Stimulated activated CD8-positive, alpha-beta memory T cell treated with anti-CD3 and anti-CD28 coated beads, Interleukin-12 subunit alpha, Interleukin-12 subunit beta, amount 100 ng/mL, for 1 hour (primary cell): ENCODE measurements at places on chromosomes 3 and 15.

GRCh38 chr3:170049146-170050000, 11.6 kb downstream of the GPR160 start:
- DNase-seq: no peak

DNA sequence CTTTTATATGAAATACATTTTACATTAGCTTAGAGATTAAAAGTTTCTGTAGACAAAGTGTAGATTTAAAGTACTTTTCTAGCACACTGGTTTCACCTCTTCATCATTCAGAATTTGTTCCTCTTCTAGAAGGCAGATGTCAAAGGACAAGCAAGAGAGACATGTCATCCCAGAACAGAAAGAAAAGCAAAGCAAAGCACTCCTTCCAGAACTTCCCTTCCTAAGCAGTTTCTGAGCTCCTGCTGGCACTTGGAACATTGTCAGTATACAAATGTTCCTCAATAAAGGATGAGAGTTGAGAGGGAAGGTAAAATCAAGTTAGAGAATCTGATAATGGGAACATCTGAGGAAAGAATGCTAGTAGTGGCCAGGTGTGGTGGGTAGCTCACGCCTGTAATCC, 26.2 kb downstream of the TMOD3 start:
- DNase-seq: no peak

- DNase-seq: no peak
Observed at GRCh38 chr3:154285221-154285620, 39.1 kb downstream of the DHX36 start.

DNA sequence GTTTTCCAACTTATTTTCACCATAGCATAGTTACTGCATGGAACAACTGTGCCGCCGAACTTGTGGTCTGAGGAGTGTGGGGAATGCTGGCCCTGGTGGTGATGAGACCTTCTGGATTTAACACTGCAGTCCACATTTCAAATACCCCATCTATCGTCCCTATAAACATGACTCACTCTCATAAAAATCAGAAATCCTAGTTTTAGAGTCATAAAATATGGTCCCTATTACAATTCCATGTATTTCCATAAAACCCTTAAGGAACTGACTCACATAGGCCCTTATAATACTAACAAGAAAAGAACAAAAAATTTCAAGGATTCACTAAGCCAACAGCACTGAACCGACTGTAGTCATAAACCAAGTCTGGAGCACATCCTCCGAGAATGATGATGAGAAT, 147.2 kb downstream of the FOXP1 start:
- no peak for DNase-seq

DNA sequence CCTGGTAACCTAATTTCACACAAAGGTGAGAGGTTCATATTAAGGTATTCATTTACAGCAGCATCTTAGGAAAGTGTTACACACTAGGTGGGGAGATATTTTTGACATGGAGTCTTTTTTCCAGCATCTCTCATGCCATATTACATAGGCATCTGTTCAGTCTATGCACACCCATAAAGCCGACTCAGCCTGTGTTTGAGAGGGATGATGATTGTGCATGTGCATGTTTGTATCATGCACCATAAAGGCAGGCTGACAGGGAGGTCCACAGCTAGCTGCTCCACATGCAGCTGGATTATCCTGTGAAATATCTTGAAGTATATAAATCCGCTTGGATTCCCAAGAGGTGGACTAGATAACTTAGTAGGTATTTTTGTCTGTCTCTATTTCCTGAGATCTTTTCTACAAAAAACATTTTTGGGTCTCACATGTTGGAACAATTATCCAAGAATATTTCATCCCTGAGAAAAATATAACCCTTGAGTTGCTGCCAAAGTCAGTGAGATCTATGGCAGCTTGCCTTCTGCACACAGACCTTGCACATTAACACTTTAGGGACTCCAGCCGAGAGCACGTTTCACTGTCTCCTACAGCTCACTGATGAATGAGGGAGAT, 288.4 kb upstream of the DPH6 start:
- DNase-seq: no peak

- DNase-seq: no peak
Observed at GRCh38 chr3:49346797-49347251, 7.0 kb upstream of the USP4 start.

DNA sequence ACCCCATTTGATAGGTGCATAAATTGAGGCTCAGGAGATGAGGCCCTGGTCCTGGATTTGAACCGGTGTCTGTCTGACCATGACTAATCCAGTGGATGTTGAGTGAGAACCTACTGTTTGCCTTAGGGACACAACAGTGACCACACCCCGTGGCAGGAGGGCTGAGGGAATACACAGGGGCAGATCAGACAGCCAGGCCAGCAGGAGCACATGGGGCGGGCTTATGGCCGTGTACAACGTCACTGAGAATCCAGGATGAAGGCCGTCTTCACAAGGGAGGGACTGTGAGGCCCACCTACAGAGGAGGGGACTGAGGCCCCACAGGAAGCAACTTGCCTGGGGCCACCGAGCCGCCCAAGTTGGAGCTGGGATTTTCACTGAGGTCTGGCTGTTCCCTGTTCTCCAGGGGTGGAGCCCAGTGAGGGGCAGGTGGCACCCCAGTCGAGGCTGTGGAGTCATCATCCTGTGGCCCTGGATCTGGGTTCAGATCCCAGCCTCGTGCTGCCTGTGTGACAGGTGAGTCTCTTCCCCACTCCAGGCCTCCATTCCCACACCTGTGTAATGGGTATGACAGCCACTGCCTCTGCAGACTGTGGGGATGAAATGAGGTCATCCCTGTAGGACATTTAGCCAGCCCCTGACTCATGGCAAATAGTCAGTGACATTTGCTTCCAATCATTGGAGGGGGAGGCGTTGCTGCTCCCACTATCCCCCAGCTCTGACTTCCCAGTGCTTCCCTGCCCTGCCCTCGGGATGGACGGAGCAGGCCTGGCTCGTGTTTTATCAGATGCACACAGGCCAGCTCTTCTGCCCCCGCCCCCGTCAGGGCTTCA, 6.3 kb upstream of the PLXND1 start:
- no peak for DNase-seq

GRCh38 chr3:64332459-64333350, 107.4 kb upstream of the PRICKLE2 start:
- DNase-seq: no peak

GRCh38 chr3:120151791-120152190, 57.5 kb upstream of the GSK3B start:
- DNase-seq: no peak

DNA sequence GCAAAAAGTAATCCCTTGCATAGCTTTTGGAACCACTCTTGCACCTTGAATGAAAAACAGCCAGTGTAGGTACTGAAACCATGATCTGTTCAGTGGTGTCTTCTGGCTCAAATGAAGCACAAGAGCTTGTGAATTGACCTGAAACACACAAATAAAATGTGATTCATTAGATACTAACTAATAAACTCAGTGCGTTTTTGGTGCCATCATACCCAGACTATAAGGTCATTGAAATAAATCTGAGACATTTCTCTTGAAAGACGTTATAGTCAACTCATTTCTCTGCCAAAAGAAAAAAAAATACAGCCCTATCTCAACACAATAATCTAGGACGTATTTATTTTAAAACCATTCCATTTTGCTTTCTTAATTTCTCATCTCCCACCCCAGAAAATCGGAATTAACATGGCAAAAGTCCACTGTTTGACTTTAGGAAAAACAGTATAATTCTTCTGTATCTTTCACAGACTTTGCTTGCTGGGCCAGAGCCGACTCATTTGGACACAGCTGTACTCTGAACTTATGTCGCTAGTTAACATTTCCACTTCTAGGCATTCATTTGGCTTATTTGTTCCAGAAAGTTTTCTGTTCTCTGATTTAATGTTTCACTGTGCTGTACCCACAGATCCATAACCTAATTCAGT, 284.9 kb upstream of the TBL1XR1 start:
- DNase-seq: no peak

- no peak for DNase-seq
Observed at GRCh38 chr3:50491023-50491422, 12.4 kb downstream of the CACNA2D2 start.

- no peak for DNase-seq
Observed at GRCh38 chr3:69105320-69105719, 17.1 kb downstream of the LMOD3 start.

GRCh38 chr3:185081521-185081920, 71.3 kb downstream of the C3orf70 start:
- DNase-seq: no peak

DNA sequence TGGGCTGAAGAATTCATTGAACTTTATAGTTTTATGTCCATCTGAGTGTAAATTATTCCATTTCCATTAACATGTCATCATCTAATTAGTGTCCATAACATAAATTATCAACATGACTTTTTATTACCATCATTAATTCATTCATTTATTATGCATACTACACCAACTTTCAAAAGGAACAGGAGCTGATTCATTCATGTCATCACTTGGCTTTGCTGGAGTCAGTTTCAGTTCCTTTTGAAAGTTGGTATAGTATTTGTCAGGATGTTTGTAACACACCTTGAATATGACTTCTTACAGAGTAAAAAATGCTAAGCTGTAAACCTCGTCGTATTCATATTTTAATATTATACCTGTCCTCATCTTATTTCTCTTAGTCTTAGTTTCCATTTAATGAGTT, 298.0 kb upstream of the RBMS3 start:
- no peak for DNase-seq

- no peak for DNase-seq
Observed at GRCh38 chr15:70088455-70088854, 9.3 kb downstream of the TLE3 start.

GRCh38 chr3:156040041-156040440, 80.3 kb upstream of the KCNAB1 start:
- DNase-seq: no peak
